Activated CD8-positive, alpha-beta memory T cell treated with anti-CD3 and anti-CD28 coated beads, Interleukin-2, amount 10 ng/mL, durations not matched to agents 7 days and 5 days (primary cell): ENCODE measurements at places on chromosomes 1 and 21.

DNA sequence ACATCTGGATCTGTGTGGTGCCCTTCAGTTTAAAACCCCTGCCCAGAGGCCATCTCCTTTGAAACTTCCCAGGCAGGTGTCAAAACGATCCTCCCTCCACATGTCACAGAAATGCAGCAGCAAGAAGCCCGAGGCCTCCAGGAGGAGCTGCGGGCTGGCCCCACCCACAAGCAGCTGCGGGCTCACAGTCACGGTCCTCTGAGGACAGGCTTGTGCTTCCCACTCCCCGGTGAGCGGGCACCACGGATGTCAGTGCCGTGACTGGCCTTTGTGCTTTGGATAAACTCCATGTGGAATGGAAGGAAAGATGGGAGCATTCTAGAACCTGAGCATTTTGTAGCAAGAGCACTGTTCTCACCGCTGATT is 65.8 kb downstream of the SIK1 start:
- peak overlapping the region; percentile 76 for H3K4me3 ChIP-seq
- H3K36me3 ChIP-seq, result no peaks in the 10 kb centered on the region
- H3K27me3 ChIP-seq, result peaks cover 5% of the 10 kb centered on the region
- no peak for DNase-seq

DNA sequence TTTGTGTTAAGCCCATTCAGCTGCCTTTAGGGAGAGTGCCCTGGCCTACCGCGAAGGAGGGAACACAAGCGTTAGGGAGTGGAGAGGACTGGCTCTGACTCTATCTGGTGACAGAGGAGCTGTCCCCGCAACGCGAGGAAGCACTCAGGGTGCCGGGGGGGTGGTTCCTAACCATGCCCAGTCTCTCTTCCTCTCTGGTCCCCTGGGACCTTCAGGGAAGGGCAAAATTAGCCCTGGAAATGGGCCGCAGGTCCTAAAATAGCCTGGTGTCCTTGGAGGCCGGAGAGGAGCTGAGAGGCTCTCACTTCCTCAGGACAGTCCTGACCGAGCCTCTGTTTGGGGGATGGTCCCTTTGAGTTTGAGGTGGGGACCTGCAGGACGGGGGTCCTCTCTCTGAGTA is 5.8 kb downstream of the SLC45A1 start:
- peaks cover 1% of the 10 kb centered on the region for H3K4me1 ChIP-seq
- H3K27ac ChIP-seq, result no peak overlapping the region
- DNase-seq, result no peak
- H3K27me3 ChIP-seq, result peaks cover 11% of the 10 kb centered on the region
- H3K4me3 ChIP-seq, result no peak overlapping the region

DNA sequence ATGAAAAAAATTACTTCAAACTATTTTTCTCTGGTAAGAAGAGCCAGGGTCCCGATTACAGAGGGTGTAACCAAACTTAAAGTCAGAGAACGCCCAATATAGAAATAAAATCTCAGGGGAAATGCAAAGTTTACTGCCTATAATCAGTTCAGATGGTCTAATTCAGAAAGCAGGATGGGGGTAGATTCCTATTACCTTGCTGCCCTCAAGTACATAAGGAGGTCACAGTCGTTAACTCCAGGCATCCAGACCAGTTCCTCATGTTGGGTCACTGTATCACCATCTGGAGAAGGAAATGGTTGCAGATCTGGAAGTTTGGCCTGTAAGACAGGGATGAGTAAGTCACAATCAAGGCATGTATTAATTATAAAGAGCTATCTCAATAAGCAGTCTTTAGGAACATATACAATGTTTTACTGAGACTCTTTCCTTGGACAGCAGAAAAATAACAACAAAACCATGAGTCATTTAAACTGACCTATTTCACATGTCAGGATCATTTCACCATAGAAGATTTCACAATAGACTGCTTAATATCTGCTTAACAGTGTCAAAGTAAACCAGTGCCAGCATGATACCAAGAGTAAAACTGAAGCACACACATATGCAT is 179.4 kb downstream of the SLC45A1 start:
- H3K36me3 ChIP-seq, result peaks cover 33% of the 10 kb centered on the region
- no peak for DNase-seq
- H3K4me1 ChIP-seq, result peaks cover 16% of the 10 kb centered on the region

DNA sequence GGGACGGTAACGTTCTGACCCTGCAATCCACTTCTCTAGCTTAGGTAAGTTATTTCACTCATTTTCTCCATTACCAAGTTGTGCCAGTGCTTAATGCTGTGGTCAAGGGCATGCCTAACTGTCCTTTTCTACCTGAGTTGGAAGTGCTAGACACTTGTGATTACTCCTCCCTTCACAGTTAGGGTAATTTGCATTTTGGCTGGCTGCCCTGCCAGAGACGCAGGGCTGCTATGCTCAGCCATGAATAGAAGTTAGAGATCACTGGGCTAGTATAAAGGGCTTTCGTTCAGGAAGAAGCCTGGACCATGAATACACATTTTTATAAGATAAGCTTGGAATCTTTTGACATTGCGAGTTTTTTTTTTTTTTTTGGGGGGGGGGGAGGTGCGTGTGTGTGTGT is 633.2 kb upstream of the NEGR1 start:
- H3K4me3 ChIP-seq, result no peak overlapping the region
- no peak overlapping the region for H3K27ac ChIP-seq
- DNase-seq, result no peak

- no peak overlapping the region for H3K4me3 ChIP-seq
- H3K36me3 ChIP-seq, result no peaks in the 10 kb centered on the region
- DNase-seq, result no peak
- peaks cover 33% of the 10 kb centered on the region for H3K27me3 ChIP-seq
- no peaks in the 10 kb centered on the region for H3K4me1 ChIP-seq
Measured at GRCh38 chr1:10836726-10837125, 40.3 kb upstream of the CASZ1 start.

DNA sequence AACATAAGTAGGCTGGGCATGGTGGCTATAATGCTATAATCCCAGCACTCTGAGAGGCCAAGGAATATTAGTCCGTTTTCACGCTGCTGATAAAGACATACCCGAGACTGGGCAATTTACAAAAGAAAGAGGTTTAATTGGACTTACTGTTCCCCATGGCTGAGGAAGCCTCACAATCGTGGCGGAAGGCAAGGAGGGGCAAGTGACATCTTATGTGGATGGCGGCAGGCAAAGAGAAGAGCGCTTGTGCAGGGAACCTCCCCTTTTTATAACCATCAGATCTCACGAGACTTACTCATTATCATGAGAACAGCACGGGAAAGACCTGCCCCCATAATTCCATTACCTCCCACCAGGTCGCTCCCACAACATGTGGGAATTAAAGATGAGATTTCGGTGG is 28.5 kb downstream of the PTGFRN start:
- no peak overlapping the region for H3K27ac ChIP-seq
- H3K27me3 ChIP-seq, result peaks cover 3% of the 10 kb centered on the region
- no peak for DNase-seq
- peaks cover 30% of the 10 kb centered on the region for H3K4me1 ChIP-seq
- no peak overlapping the region for H3K4me3 ChIP-seq

DNA sequence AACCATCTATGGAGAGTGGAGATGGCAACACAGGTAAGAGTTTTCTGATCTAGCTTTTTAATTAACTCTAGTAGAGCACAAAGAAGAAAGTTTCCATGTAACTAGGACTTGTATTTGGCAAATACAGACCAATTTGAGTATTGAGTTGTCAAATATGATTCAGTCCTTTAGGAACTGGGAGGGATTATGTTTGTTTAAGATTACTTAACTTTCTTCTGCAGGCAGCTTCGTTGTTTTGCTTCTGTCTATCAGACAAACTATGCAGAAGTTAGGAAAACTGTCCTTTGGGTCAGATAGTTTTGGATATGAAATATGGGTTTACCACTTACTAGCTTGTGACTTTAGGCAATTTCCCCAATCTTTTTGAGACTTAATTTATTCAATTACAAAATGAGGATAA is 111.8 kb downstream of the POU2F1 start:
- H3K4me1 ChIP-seq, result peaks cover 17% of the 10 kb centered on the region
- peaks cover 31% of the 10 kb centered on the region for H3K36me3 ChIP-seq
- H3K27me3 ChIP-seq, result no peaks in the 10 kb centered on the region
- DNase-seq, result no peak

GRCh38 chr1:167476061-167476460 is 42.3 kb downstream of the CD247 start:
- peaks cover 53% of the 10 kb centered on the region for H3K36me3 ChIP-seq
- no peak overlapping the region for H3K27ac ChIP-seq
- H3K27me3 ChIP-seq, result no peaks in the 10 kb centered on the region
- no peak overlapping the region for H3K4me3 ChIP-seq
- H3K4me1 ChIP-seq, result peaks cover 79% of the 10 kb centered on the region

GRCh38 chr1:55860798-55861519 is 645.8 kb upstream of the USP24 start:
- H3K4me3 ChIP-seq, result no peak overlapping the region
- no peaks in the 10 kb centered on the region for H3K36me3 ChIP-seq
- no peaks in the 10 kb centered on the region for H3K27me3 ChIP-seq
- no peak for DNase-seq
- no peak overlapping the region for H3K27ac ChIP-seq

DNA sequence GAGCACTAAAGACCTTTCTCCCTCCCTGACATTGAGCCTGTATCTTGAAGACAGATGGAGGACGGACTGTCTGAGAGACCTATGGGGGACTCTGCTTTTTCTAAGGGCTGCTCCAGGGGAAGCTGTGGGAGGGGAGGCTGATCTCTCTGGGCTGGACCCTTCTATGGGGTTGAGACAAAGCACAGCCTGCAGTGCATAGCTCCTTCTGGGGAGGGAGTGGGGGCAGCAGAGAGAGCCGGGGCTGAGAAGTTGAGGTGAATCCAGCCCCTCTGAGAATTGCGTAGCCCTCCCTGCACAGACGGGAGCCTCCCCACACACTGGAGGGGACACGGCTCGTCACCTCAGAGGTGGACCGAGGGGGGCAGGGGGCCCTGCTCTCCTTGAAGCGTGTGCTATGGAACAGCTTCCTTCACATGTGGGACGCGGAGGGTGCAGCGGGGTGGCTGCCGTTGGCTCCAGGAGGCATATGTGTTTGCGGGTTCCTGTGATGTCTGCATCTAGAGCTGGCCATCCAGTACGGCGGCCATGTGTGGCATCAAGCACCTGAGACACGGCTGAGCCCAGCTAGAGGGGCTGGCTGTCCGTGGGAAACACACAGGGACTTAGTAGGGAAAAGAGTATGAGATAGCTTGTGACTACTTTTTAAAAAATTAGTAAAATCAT is 299.1 kb downstream of the CAMTA1 start:
- no peaks in the 10 kb centered on the region for H3K27me3 ChIP-seq
- H3K36me3 ChIP-seq, result no peaks in the 10 kb centered on the region
- no peak overlapping the region for H3K4me3 ChIP-seq

DNA sequence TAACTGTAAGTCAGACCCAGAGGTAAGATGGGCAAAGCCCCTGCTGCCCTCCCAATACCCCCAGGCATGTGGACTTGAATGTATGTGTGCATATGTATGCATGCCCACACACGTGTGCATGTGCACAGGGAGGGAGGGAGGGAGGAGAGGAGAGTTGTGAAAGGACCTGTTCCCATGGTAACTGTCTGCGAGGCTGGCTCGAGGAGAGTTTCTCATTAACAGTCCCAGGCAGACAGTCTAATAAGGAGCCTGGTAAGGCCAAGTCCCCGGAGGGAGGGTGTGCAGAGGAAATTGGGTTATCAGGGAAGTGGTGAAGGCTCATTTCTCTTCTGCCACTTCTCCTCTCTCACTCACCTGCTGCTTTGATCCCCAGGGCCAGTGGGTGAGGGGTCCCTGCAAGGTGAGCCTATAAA is 74.9 kb downstream of the NFASC start:
- DNase-seq, result no peak
- no peaks in the 10 kb centered on the region for H3K36me3 ChIP-seq
- H3K27me3 ChIP-seq, result peaks cover 12% of the 10 kb centered on the region
- no peak overlapping the region for H3K4me3 ChIP-seq
- H3K4me1 ChIP-seq, result peaks cover 5% of the 10 kb centered on the region
- no peak overlapping the region for H3K27ac ChIP-seq

DNA sequence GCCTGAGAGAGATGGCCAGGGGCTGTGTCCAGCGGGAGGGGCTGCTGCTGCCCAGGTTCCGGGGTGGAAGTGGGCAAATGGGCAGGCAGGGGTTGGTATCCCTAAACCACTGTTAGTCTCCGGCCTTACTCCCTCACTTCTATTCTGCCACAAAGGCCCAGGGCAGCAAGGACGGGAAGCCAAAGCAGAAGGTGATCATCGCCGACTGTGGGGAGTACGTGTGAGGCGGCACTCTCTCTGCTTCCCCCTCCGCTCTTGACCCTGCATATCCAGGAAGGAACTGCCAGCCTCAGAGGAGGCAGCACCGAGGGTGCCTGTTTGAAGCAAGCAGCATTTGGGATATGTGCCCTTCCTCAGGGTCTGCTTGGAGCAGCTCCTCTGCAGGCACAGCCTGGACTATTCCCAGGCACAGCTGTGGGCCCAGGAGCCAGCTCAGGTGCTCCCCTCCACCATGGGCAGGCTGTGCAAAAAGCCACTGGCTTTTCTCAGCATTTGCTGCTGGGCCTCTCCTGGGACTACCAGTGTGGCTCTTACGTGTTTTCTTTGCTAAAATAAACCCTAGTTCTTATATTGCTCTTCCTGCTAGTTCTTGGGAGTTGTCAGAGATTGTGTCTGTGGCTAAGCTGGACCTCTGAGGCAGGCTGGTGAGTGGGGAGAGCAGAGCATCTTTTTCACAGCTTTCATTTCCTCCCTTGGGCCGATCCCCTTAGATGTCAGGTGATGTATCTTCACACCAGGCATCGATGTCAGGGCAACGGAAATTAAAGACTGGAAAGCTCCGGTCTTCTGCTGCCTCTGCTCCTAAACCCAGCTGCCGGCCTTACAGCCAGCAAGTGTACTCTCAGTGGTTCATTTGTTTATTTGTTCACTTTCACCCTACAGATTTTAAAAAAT is 14.7 kb downstream of the PPIE start:
- no peaks in the 10 kb centered on the region for H3K4me1 ChIP-seq
- H3K4me3 ChIP-seq, result no peak overlapping the region
- DNase-seq, result no peak
- peaks cover 31% of the 10 kb centered on the region for H3K36me3 ChIP-seq

- H3K27ac ChIP-seq, result peak overlapping the region; percentile 95
- H3K36me3 ChIP-seq, result peaks cover 11% of the 10 kb centered on the region
- no peaks in the 10 kb centered on the region for H3K27me3 ChIP-seq
Measured at GRCh38 chr1:155006601-155007101, 4.0 kb downstream of the ZBTB7B start.

GRCh38 chr1:147807405-147807804 is 47.0 kb upstream of the GJA5 start:
- no peaks in the 10 kb centered on the region for H3K4me1 ChIP-seq
- DNase-seq, result no peak
- no peaks in the 10 kb centered on the region for H3K36me3 ChIP-seq

GRCh38 chr1:82491301-82492048 is 690.7 kb downstream of the ADGRL2 start:
- no peak overlapping the region for H3K4me3 ChIP-seq
- no peak for DNase-seq
- no peaks in the 10 kb centered on the region for H3K4me1 ChIP-seq
- no peaks in the 10 kb centered on the region for H3K27me3 ChIP-seq
- no peak overlapping the region for H3K27ac ChIP-seq

DNA sequence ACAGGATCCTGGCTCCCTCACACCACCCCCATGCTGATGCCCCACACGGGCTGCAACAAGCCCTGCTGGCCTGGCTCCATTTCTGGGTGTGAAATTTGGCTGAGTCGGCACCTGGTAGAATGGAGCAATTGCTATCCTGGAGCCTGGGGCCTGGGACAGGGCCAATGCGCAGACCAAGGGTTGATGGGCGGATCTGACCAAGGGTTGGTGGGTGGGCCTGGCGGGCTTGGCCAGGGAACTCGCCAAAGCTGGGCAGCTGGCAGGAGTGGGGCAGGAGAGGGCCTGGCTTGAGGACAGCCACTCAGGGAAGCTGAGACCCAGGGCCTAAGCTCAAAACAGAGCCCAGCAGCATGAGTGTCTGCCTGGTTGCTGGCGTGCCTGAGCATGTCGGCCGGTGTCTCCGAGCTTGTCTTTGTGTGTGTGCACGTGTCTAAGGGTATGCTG is 70.9 kb upstream of the POU3F1 start:
- no peak overlapping the region for H3K27ac ChIP-seq
- DNase-seq, result no peak
- no peak overlapping the region for H3K4me3 ChIP-seq
- H3K36me3 ChIP-seq, result no peaks in the 10 kb centered on the region
- no peaks in the 10 kb centered on the region for H3K27me3 ChIP-seq
